NCI-H1436 treated with DMSO at 0.1 percent for 48 hours (cell line): ENCODE measurements at places on chromosomes 4 and X.

GRCh38 chr4:139389991-139390390 is 63.9 kb upstream of the RAB33B start:
- DNase-seq: no peak

- DNase-seq: no peak
These were observed 67.9 kb downstream of the RBPJ start for GRCh38 chr4:26388671-26389070.

GRCh38 chrX:102138064-102138463 is 4.2 kb downstream of the TCEAL6 start:
- no peak for DNase-seq

GRCh38 chrX:55240788-55241340 is 20.7 kb downstream of the PAGE5 start:
- no peak for DNase-seq

DNA sequence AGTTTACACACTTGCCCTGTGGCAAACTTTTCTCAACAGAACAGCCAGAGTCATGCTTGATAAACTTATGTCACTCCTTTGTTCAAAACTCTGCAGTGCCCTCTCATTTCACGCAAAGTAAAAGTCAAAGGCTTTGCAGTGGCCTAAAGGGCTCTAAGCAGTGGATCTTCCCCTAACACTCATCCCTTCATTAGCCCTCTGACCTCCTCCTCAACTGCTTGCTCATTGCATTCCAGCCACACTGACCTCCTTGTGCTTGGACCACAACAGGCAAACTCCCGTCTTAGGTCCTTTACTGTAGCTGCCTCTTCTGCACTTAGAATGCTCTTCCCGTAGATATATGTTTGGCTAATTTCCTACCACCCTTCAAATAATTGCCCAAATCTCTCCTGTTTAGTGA is 5.6 kb downstream of the PRDM5 start:
- no peak for DNase-seq

DNA sequence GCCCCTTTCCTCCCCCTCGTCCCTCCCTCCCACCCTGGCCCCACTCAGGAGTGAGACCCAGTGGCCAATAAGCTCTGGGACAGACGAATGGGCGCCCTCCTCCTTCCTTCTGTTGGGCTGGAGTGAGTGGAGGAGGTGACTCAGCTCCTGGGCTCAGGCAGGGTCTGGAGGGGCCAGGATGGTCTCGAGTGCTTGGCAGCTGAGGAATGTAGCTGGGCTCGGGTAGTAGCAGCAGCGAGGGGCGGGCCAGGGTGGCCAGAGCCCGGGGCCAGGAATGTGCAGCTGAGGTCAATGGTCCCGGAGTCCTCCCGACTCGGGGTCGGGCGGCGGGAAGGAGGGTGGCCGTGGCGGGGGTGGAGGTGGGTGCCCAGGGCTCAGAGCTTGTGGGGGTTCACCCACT is 15.0 kb downstream of the G6PD start:
- no peak for DNase-seq

GRCh38 chrX:78957768-78958130 is 12.6 kb downstream of the P2RY10 start:
- DNase-seq: no peak

DNA sequence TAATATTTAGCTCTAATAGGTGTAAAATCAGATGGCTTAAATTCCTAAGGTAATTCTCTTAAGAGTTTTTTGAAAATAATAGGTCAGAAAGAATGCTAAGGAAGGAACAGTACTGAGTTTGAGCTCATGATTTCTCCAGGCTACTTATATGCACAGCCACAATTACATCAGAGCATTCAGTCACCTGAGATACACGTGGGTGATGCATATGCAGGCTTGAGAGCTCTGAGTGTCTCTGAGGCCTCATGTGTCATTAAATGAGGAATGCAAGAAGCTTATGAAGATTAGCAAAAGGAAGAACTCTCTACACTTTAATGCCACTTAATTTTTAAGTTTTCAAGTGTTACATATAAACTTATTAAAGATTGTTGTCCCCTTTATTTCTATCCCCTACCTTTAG is 124.0 kb upstream of the STIM2 start:
- DNase-seq: no peak

DNA sequence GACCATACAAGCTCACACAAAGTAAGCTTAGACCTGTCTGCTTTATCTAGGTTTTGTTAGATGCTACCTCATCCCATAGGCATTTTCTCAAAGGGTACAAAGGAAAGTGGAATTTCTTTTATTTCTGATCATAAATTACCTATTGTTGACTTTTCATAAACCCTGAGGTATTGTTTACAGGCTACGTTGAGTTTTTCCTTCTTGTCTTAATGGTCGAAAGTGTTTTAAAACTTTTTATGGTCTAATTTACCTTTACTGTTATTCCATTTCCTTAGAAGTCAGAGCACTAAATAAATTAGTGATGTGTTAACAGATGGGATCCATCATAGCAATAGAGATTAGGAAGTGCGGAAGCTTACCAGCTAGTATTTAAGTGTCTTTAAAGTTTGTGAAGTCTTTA is 159.2 kb upstream of the GABRA2 start:
- no peak for DNase-seq

DNA sequence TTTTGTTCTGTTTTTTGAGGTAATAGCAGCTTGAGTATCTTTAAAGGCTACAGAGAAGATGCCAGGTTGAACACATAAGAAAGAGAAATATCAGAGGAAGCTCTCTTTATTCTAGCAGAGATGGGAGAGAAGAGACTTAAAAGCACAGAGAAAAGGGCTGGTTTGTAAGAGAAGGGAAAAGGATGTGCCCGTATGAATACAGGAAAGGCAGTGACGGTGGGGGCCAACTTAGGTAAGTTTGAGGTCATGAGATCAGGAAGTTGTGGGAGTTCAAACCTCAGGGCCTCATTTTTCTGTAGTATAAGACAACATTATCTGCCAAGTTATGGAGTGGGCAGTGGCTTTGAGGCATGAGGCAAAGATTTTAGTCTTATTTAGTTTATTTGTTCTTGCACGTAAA is 121.3 kb upstream of the S100G start:
- no peak for DNase-seq

GRCh38 chr4:108829966-108830492 is 67.2 kb upstream of the ETNPPL start:
- no peak for DNase-seq

DNA sequence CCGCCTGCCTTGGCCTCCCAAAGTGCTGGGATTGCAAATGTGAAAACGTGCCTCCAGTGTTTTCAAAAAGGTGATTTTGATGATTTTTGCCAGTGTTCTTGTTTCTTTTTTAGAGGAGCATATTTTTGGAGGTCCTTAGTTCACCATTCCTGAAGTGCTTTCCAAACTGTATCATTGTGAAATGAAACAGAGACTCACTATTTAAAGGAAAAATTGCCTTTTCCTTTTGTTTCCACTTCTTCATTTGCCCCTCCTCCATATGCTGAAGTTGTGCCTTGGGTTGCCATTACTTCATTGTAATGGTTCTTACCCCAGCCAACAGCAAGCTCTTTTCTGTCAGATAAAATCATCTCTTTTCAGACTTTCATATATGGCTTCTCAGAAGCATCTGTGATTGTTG is 164.4 kb downstream of the FNIP2 start:
- DNase-seq: no peak

DNA sequence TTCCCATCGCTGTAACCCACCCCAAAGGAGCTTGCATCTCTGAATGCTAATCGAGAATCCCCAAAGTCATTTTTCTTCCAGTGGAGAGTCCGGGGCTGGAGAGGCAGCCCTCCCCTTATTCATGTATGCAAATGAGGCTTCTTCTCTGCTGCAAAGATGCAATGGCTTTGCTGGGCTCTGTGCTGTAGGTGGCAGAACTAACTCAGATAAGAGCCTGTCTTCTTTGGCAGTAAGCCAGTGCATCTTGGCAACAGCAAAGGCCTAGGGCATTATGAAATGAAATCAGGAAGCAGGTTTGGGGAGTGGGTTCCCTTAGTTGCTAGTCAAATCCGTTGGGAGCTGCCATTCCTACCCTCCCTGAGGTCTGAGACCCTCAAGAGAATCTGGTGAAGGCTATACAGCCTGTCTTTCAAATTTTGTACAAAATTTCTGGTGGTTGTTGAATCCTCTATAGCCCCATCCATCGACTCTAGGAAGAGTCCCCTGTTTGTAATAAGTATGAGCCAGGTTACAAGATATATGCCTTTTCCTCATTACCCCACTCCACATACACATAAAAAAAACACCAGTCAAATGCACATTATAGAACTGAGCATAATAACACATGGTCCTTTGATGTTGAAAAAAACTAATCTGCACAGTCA is 290.6 kb upstream of the TAPT1 start:
- DNase-seq: no peak

DNA sequence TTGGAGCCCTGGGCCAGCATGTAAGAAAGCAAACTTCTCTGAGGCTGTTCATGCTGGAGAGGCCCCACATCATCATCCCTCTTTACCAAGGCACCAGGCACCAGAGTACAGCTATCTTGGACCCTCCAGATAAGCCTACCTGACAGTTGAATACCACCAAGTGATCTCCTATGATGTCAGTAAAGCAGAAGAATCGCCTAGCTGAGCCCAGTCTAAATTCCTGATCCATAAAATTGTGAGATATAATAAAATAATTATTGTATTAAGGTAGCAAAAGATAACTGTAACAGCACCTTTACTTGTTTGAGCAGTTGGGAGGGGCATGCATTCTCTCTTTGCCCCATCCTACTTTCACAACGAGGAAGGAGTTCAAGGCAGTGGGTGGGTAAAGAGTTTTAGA is 2.9 kb upstream of the UCP1 start:
- no peak for DNase-seq

DNA sequence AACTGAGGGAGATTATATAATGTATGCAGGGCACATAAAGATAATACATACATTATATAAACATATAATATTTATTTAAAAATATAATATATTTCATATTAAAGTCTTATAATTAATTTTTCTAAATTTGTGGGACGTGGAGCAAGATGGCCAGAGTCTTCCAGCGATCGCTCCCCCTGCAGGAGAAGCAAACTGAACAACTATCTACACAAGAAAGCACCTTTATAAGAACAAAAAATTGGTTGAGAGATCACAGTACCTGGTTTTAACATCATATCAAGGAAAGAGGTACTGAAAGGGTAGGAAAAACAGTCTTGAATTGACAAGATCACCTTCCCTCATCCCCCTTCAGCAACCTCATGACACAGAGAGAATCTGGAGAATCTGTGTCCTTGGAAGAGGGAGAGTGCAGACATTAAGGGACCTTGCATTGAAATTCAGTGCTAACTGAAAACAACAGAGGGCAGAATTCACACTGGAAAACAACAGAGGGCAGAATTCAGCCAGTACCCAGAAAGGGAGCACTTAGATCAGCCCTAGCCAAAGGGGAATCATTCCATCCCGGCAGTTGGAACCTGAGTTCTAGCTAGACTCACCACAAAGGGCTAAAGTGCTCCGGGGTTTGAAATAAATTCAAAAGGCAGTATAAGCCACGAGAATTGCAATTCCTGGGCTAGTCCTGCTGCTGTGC is 262.5 kb upstream of the NDST3 start:
- DNase-seq: no peak

DNA sequence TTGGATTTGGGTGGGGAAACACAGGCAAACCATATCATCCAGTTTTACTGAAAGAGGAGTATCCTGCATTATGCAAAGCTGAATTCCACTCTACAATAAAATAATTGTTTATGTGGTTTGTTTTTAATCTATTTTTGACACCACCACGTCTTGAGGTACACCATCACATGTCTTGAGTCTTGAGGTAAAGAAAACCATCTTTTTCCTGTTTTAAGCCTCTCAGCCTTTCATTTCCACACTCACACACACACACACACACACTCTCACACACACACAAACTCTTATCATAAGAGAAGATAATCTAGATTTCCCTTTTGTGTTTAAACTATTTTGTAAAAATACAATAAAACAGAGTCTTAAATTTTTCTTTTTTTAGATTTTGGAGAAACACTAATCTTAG is 32.0 kb downstream of the SPIN3 start:
- no peak for DNase-seq

GRCh38 chrX:21354725-21355124 is 19.5 kb upstream of the CNKSR2 start:
- DNase-seq: no peak

DNA sequence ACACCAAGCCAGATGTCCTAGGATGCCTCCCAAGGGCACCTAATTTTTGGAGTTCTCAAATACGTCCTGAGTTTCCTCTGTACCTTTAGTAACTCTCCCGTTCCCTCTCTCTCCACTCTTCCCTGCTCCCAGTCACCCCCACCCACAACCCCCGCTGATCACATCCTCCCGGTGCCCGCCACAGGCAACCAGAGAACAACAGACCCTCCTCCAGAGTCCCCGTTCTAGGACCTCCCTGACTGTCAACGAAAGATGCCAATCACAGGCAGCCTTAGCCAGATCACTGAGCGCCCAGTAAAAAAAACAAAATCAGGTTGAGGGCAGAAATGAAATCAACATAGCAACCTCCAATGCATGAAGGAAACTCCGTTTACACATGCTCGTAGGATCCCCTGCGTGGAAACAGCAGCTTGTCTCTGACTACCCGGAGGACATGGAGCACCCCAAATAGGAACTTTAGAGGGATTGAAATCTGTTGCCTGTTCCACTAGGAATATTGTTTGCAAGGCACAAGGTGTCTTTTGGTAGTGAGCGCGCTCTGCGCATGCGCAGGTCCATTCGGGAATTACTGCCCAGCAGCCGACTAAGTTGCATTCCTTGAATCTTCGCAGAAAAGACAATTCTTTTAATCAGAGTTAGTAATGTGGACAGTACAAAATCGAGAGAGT is at the start of gene GABRB1:
Gene GABRB1, plus strand, starts transcription at position 557 of the 668 bp plus-strand sequence.
- no peak for DNase-seq

- no peak for DNase-seq
These were observed 77.5 kb downstream of the RLIM start for GRCh38 chrX:74536832-74537371.

DNA sequence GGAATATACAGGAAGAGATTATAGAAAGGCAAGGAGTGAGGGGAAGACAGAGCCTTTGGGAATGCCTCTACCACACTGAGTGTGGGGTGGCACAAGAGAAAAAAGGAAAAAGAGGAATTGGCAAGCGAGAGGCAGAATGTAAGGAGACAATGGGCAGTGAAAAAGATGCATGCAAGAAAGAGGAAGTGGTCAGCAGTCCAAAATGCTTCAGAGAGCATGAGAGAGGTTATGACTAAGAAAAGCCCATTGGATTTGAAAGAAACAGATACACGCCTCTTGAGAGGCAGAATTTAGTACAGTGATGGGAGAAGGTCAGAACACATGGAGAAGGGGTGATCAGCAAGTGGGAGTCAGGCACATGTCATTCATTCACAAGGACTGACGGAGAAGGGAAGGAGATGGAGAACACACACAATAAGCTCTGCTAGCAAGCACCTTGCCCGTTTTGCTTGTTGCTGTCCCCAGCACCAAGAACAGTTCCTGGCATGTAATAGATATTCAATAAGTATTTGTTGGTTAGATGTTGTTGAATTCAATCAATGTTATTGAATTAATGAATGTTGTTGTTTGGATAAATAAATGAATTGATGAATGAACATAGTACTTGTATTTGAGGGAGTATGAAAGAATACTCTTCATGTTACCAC is 6.3 kb downstream of the DCHS2 start:
- DNase-seq: no peak

GRCh38 chr4:153223930-153224329 is 19.7 kb downstream of the TRIM2 start:
- DNase-seq: no peak

- no peak for DNase-seq
These were observed 229.9 kb downstream of the SOX3 start for GRCh38 chrX:140274811-140275525.
